ENCODE measurements at places on chromosomes 11 and 22.
A peak's percentile ranks its signal among the peaks of the same experiment; 100 is the strongest.

DNA sequence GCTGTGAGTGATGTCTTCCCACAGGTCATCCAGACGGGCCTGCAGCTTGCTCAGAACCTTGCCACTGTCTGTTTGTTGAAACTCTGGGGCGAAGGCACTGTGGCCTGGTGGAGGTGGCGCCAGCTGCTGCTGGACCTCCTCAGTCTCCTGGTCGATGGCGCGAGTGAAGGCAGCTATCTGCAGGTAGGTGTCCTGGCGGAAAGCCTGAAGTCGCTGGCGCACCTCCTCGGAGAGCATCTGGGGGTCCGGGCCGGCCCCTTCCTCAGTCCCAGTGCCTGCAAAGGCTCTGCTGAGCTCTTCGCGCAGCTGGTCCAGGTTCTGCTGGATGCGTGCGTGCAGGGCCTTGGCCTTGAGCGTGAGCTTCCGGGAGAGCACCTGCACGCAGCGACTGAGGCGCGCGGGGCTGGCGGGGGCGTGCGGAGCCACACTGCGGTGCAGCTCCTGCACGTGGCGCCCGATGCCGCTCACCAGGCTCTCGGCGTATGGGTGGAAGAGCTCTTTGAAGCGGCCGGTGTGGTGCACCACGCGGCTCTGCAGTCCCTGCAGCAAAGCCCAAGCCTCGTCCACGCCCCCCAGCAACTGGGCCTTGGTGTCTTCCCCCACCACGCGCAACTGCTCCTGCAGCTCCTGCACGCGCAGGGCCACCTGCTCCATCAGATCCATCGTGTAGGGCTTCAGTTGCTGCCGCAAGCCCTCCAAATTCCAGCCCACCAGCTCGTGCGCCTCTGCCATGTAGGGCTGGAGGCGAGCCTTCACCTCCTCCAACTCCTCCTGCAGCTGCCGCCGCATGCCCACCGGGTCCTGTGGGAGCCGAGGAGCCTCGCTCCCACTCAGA is 1.3 kb downstream of the APOA5 start:
- no peak overlapping the region for H3K4me3 ChIP-seq
- peaks cover 9% of the 10 kb centered on the region for H3K27me3 ChIP-seq
- H3K4me1 ChIP-seq: peaks cover 30% of the 10 kb centered on the region
- H3K27ac ChIP-seq: no peak overlapping the region
- no peak for DNase-seq

GRCh38 chr22:48744967-48745841 is 1082.5 kb downstream of the BRD1 start:
- no peaks in the 10 kb centered on the region for H3K27me3 ChIP-seq
- DNase-seq: peak; percentile 1
- no peaks in the 10 kb centered on the region for H3K4me1 ChIP-seq

DNA sequence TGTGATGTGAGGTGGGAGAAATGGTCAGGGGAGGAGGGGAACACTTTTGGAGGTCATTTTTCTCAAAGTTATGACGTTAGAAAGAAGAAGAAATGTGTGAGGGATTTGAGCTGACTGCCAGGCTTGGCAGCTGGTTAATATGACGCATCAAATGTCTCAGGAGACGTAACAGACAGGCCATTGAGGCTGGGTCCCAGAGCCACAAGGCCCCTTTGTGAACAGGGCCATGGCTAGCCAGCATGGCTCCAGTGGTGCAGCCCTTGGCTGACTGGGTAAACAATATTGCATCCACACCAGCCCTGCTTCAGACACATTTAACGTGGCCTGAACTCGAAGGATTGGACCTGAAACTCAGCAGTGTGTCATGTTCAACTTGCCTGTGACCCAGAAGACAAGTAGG is 34.3 kb downstream of the AMOTL1 start:
- H3K27ac ChIP-seq: no peak overlapping the region
- no peaks in the 10 kb centered on the region for H3K4me1 ChIP-seq
- no peak overlapping the region for H3K4me3 ChIP-seq
- no peaks in the 10 kb centered on the region for H3K36me3 ChIP-seq

DNA sequence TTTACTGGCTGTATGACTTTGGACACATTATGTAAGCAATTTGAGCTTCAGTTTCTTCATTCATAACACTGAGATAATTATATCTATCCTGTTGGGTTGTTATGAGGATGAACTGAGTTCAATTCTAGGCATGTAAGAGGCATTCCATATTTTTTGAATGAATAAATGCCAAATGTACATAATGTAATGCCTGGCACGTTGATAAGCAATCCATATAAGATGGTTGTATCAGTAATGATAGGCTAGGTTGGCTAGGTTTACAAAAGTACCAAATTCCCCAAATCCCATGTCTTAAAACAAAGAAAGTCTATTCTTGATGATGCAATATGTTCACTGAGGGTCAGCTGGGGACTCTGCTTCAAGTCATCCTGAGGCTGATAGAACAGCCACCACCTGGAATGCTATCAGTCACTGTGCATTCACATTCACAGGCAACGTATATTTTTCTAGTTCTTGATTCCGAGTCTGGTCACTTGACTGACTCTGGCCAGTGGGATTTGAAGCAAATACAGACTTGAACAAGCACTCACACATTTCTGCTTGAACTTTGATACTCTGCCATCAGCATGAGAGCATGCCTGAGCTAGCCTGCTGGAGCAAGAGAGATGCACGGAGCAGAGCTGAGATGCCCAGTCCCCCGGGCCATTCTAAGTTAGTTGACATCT is 104.0 kb upstream of the TIMP3 start:
- H3K4me3 ChIP-seq: no peak overlapping the region
- no peaks in the 10 kb centered on the region for H3K36me3 ChIP-seq

DNA sequence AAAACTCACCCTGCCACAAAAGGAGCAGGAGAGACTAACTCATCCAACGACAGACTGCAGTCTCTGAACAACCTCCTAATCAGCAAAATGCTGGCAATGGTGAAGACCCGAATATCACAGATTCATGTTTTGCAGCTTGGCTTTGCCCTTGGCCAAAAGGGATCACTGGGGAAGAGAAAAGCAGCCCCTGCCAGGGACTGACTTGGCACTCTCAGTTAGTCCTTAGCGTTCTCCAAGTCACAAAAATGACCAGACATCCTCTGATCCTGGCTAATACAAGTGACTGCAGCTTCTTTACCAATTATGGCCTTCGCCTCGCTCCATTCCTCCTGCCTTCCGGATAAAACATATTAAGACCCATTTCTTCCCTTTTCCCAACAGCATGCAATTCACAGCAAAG is 22.4 kb upstream of the CHST1 start:
- H3K27me3 ChIP-seq: peaks cover 28% of the 10 kb centered on the region
- H3K4me1 ChIP-seq: no peaks in the 10 kb centered on the region
- H3K4me3 ChIP-seq: no peak overlapping the region
- H3K27ac ChIP-seq: no peak overlapping the region
- no peaks in the 10 kb centered on the region for H3K36me3 ChIP-seq

- H3K4me1 ChIP-seq: peaks cover 3% of the 10 kb centered on the region
- no peaks in the 10 kb centered on the region for H3K27me3 ChIP-seq
- H3K4me3 ChIP-seq: no peak overlapping the region
These were observed 62.2 kb downstream of the ARFGAP3 start for GRCh38 chr22:42794551-42795510.

- no peak overlapping the region for H3K4me3 ChIP-seq
- no peak for DNase-seq
- H3K27me3 ChIP-seq: no peaks in the 10 kb centered on the region
- no peak overlapping the region for H3K27ac ChIP-seq
- H3K36me3 ChIP-seq: peaks cover 4% of the 10 kb centered on the region
These were observed 87.0 kb downstream of the SCN3B start for GRCh38 chr11:123567466-123567865.

All from activated CD4-positive, alpha-beta memory T cell treated with anti-CD3 and anti-CD28 coated beads, Interleukin-2, amount 10 ng/mL, durations not matched to agents 7 days and 5 days (primary cell).